Fibroblast of skin of right quadriceps (primary cell): ENCODE measurements at places on chromosomes 3 and 15.

GRCh38 chr3:76044601-76045600, 259.6 kb upstream of the ZNF717 start:
- DNase-seq: no peak

GRCh38 chr3:170643831-170644230, 58.0 kb upstream of the SLC7A14 start:
- no peak for DNase-seq

DNA sequence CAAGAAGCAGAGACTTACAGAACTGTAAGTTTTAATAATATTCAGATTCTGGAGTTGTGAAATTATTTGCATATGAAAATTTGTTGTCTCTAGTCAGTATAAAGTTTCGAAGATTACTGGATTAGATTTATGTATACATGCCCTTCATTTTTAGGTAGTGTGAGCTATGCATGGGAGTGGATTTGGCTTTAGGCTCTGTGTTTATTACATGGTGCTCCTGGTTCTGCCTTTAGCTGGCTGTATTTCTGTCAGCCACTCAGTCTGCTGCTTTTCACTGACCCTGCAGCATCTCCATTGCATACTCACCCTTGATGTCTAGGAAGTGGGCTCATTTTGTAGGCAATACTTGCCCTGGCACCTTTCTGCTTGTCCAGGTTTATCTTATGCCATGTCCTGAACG, 147.5 kb upstream of the LRRFIP2 start:
- DNase-seq: no peak

DNA sequence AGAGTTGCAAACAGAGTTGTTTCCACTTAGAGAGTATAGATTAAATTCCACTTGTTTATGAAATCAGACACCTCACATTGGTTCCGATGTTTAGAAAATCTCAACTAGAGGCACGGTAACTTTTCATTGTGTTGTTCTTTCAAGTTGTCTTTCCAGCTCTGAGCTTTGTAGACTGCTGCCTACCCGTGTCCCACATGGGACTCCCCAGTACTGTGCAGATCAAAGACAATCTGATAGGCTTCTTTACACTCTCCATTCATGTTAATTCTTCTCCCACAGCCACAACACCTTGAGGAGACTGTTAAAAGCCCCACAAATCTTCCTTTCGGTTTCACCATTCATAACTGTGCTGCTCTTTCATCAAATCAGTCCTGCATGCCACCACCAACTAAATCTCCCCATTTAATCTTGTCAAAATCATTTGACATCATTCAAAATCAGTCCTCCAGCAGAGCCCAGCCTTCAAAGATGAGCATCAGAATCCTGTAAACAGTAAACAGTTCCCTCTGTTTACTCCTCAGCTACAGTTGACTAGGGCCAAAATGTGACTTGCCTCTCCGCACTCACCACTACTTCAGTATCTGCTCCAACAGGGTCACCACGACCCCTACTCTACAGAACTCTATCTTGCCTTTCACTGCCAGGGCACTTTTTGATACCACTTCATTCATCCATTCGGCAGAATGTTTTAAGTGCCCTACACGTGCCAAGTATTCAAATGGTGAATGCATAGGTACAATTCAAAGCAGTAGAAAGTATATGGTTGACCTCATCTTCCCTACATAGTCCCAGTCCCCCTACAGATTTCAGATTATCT, 8.3 kb downstream of the ANXA2 start:
- DNase-seq: no peak

DNA sequence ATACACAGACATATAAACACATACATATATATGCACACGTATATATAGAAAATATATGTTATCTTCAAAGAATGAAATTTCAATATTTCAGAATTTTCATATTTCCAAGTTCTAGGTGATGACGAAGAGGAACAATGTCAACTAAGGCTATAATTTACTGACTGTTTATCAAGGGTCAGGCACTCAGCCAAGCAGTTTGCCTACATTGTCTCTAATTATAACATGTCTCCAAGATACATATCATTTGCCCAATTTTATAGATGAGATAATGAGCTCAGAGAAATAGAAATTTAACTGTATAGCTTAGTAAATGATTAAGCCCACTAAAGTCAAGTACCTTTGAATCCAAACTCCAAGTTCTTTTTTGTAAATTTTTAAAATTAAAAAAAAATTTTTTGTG, 99.9 kb upstream of the PLSCR4 start:
- DNase-seq: no peak

GRCh38 chr3:169764312-169764881, 463 bp downstream of the TERC start:
- peak; percentile 37 for DNase-seq

DNA sequence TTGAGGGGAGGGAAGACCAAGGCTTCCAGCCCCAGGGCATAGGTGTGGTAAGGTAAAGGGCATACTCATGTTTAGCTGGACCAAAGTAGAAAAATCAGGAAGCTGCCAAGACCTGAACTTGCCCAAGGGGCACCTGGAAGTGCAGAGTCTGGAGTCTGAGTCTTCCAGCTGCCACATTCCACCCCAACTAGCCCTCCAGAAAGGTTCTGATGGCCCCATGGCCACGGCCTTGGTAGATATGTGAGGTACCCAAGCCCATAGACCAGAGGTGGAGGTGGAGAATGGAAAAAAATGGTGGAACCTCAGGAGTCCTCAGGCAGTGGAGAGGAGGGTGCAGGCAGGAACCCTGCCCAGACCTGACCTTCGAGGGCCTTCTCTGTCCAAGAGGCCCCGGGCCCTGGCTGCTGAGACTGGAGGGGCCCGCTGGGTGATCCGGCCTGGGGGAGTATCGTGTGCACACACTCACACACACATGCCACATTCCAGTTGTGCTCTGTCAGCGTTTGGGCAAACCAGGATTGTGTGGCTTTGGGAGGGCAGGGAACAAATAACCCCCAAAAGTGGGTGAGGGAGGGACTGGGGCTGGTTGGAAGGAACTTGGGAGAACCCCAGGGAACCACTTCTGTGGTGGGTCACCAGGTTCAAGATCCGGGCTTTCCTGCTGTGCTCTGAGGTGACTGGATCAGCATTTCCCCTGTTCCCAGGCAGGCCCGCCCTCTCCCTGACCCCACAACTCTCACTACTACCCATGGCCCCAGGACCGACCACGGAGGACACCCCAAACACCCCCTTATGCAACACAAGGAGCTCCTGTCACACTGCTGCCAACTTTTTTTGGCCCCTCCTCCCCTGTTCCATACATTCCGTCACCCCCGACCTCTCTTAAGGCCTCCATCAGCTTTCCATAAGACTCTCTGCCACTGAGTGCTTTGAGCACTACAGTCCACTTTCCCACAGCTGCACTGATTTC, 11.6 kb downstream of the MYL3 start:
- no peak for DNase-seq

DNA sequence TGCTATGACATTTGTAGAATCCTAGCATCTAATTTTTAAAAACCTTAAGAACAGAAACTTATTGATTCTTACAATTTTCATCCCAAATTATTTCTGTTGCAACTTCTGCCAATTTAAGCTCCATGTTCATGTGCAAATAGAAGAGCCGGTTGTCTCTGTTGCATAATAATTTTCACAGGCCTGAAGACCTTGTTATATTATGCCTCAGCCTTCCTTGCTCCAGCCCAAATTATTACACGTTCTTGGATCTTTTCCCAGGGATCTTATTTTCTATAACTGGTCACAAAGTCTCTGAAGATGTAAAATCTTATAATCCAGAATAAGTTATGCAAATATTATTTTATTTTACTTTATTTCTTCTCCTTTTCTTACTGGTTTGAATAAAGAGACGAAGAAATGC, 210.7 kb upstream of the DPH6 start:
- no peak for DNase-seq

- peak; percentile 69 for DNase-seq
Observed at GRCh38 chr15:99104788-99105513, at the start of gene SYNM. Gene SYNM (plus strand): TSS chr15:99105080. CDS start chr15:99105200, 120 bp downstream.

DNA sequence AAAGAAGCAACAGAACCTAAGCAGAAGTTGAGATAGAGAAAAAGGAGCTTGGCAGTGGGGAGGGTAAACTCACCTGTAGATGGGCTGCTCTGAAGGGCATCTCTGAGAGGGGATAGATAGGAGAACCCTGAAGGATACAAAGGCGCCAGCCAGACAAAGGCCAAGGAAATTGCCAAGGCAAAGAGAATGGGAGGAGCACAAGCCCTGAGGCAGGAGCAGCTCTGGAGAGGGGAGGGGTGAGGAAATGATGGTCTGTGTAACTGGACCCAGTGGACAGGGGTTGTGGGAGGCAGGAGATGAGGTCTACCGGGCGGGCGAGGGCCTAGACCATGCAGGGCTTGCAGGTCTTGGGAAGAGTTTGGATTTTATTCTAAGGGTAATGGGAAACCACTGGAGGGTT, 2.3 kb upstream of the PDIA5 start:
- DNase-seq: no peak

- peak; percentile 97 for DNase-seq
Observed at GRCh38 chr15:40323239-40323952, at the start of gene INAFM2. Gene INAFM2 (plus strand): TSS chr15:40323692. CDS start chr15:40324056, 364 bp downstream.

DNA sequence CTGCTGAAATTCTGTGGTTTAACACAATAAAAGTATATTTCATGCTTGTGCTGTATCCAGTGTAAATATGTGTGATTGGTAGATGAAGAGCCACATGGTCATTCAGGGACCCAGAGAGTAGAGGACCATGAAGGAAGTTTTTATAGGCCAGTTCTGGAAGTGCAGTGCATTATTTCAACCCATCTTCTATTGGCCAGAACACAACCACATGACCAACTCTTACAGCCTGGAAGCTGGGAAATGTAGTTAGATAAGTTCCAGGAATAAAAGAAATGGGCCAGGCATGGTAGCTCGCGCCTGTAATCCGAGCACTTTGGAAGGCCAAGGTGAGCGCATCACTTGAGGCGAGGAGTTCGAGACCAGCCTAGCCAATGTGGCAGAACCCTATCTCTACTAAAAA, 21.4 kb upstream of the PRTG start:
- DNase-seq: no peak
